ENCODE measurements at places on chromosomes 2 and 18.

DNA sequence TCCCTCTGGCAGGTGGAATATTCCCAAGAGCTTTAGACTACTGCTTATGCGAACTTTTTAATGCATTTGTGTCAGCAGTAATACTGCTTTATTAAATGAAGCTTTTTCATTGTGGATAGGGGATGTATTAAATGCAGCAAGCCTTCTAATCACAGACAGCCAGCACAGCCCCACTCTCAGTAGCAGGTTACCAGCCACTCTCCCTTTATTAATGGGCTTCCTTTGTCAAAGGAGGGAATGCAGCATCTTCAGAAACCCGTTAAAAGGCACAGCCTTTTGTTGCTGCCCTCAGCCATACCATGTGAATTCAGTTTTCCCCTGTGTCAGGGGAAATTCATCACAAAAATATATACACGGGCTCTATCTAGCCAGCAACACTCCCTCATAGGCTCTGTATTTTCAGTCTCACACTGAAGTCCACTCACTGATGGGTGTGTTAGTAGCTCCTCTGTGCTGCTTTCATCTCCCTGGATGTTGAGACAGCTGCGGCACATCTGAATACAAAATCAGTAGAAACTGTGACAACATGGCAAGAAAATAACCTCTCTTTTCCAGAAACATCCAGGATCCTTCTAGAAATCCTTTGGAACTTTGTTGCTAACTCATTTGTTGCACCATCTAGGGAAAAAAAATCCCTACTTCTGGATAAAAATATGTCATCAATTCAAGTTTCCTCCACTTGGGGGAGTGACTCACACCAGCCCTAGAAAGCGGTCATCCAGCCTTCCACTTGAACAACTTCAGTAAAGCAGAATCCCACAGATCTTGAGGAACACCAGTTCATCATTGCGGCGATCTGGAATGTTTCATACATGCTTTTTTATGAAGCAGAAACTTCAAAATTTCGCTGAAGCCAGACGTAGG, 48.4 kb downstream of the LRRTM1 start:
- peak; percentile 44 for DNase-seq

DNA sequence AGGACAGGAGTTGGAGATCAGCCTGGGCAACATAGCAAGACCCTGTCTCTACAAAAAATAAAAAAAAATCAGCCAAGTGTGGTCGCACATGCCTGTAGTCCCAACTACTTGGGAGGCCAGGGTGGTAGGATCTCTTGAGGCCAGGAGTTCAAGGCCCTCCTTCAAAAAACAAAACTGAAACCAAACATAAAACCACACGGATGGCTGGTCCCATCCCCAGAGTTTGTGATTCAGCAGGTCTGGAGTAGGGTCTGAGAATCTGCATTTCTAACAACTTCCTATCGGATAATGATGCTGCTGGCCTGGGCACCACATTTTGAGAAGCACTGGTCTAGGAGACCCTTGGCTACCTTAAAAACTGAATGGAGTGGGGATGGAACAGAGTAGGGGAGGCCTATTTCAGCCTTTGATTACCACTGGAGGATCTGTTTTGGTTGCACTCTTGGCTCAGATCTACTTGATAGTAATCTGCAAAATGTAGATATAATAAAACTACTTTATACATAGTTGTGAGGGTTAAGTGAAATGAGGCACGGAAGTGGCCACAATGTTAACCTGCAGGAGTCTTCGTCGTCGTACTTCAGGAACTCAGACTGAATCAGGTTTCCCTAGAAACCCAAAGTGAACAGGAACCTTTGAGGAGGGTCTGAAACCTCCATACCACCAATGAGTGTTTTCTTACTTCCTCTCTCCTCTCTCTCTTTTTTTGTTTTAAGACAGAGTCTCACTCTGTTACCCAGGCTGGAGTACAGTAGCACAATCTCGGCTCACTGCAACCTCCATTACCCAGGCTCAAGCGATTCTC, 25.5 kb upstream of the NFE2L2 start:
- DNase-seq: no peak

- no peak for DNase-seq
Measured at GRCh38 chr18:80037869-80038630, 3.8 kb downstream of the RBFA start.

GRCh38 chr18:58592223-58593214, 36.4 kb downstream of the ALPK2 start:
- no peak for DNase-seq

DNA sequence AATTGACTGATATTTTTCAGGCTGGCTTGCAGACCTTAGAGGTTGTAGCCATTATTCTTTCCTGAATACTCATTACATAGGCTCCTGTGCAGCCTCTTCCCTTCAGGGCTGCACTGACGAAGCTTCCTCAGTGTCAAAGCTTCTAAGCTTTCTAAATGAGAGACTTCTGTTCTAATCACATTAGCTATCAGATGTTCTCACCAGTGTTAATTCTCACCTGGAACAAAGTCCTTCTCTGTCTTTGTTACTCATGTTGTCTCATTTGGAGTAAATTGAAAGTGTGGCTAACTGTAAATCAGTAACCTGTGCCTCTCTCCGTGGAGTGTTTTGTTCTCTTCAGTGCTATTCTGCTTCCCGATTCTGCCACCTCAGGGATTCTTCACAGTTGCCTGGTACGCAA, 76.9 kb downstream of the MC4R start:
- DNase-seq: peak; percentile 60

DNA sequence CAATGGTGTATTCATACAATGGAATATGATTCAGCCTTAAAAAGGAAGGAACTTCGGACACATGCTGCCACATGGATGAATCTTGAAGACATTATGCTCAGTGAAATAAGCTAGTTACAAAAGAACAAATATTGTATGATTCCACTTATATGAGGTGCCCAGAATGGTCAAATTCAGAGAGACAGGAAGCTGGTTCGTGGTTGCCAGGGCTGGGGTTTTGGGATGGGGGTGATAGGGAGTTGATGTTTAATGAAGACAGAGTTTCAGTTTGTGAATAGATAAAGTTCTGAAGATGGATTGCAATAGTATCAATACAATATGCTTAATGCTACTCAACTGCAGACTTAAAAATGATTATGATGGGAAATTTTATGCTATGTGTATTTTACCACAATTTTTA, 28.0 kb upstream of the MC2R start:
- no peak for DNase-seq

GRCh38 chr2:190185380-190185779, 122.9 kb upstream of the MSTN start:
- DNase-seq: no peak

DNA sequence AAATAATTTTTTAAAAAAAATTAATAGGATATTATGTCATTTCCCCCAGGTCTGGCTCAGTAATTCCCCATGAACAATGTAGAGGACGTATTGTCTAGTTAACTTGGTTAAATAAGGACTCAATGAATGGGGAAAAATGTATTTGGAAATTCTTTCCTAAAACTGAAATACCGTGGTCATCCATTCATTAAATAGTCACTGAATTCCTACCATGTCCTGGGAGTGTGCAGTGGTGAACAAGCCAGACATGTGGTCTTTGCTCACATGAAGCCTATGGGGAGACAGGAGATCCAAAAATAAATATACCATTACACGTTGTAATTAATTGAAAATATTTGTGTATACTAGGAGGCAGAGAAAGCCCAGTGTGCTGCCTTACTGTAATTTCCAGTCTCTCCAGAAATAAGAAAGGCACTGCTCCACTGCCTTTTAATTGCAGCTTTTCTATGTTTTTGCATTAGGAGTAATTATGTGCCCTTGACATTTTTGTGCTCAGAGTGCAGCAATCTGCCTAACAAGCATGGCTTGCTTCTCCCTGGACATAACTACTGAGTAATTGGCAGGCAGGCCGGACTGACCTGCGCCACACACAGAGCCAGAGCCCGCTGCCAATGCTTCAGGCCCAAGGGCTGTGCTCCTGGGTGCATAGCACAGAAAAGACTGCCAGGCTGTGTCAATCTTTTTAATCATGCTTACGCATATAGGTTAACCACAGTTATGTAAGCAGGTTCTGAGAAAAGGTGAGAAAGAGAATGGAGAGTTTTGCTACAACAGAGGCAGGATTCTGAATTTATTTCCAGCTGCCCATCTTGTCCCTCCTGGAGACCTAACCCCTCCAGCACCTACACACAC, 22.2 kb upstream of the TTC39C start:
- peak; percentile 65 for DNase-seq

DNA sequence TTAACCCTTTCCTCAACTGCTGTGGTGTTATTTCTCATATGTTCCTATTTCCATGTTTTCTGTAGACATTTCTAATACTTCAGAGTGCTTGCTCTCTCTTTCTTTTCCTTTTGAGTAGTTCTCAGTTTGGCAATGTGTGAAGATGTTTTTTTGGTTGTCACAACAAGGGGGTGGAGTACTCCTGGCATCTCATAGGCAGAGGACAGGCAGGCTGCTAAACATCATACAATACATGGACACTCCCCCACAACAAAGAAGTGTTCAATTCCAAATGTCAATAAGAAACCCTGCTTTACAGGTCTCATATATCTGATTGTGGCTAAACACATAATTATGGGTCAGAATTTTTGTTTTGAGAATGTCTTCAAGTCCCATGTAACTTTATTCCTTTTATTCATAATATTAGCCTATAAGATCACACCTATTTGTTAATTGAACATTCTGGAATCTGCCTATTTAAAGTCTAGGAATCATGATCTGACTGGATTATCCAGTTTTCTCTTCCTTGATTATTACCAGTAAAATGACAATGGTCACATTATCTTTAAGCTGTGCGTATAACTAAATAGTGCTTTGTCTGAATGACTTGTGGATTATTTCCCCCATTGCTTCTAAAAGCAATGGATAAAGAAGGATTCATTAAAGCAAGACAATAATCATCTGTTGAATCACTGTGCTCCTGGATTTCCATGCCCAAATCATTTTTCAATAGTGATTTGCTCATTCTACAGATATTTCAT, 46.8 kb upstream of the ITPRID2 start:
- no peak for DNase-seq

- no peak for DNase-seq
Measured at GRCh38 chr2:178976351-178976750, 73.6 kb downstream of the CCDC141 start.
